ENCODE measurements at places on chromosomes 4 and X.

GRCh38 chr4:82044141-82044993, 329.4 kb downstream of the HNRNPD start:
- no peak for DNase-seq

DNA sequence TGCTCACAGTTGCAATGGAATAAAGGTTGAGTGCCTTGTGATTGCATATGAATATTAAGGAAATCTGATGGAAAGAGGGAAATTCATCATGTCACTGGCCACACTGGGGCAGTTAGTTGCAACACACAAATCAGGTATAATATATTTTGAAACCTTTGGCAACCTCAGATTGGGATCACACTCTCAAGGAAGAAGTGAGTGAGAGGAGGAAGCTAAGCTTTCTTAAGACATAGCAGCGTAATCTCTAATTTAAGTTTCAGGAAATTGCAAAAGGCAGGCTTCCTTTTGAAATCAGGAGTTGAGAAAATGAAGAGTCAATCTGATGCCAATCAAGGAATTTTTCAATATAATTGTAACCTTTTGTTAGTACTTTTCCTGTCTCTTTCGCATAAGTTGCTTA, 12.3 kb upstream of the CLTRN start:
- DNase-seq, result no peak

GRCh38 chrX:7117587-7117986, 29.9 kb upstream of the STS start:
- no peak for DNase-seq

GRCh38 chrX:31366041-31366440, 294.2 kb upstream of the FTHL17 start:
- no peak for DNase-seq

- no peak for DNase-seq
These were observed 48.8 kb upstream of the SHOX start for GRCh38 chrX:581720-582298.

- no peak for DNase-seq
These were observed 49.5 kb downstream of the REELD1 start for GRCh38 chr4:146263793-146264192.

GRCh38 chrX:96715481-96715880, 30.8 kb downstream of the DIAPH2 start:
- DNase-seq, result no peak

GRCh38 chr4:109562457-109563239, 2.6 kb downstream of the MCUB start:
- DNase-seq, result no peak

- no peak for DNase-seq
These were observed 58.7 kb upstream of the DHX15 start for GRCh38 chr4:24642981-24643547.

DNA sequence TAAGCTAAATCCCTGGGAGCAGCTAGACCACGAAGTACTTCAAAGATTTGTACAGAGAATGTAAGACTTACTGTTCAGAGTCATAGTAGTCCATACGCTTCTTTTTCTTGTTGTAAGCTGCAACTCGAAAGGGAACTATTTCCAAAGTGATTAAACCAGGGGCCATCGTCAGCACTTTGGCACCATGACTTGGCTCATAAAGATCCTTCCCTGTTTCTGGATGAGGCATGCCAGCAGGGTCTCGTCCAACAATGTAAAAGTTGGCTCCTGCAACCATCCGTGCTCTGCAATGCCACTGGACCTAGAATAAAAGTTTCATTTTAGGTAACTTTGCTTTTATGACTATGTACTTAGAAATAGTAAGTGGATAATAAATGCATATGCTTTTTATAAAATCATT, 88.5 kb downstream of the PAPSS1 start:
- DNase-seq, result no peak

DNA sequence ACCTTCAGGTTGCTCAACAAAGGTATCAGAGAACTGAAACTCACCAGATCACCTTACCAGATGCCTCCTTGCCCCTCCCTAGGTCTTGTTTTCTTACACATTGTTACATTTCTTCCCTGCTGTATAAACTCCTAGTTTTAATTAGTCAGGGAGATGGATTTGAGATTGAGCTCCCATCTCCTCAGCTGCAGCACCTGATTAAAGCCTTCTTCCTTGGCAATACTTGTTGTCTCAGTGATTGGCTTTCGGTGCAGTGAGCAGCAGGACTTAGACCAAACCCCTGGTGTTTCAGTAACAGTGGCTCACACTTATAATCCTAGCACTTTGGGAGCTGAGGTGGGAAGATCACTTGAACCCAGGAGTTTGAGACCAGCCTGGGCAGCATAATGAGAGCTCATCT, 42.5 kb upstream of the KLHL8 start:
- DNase-seq, result no peak

DNA sequence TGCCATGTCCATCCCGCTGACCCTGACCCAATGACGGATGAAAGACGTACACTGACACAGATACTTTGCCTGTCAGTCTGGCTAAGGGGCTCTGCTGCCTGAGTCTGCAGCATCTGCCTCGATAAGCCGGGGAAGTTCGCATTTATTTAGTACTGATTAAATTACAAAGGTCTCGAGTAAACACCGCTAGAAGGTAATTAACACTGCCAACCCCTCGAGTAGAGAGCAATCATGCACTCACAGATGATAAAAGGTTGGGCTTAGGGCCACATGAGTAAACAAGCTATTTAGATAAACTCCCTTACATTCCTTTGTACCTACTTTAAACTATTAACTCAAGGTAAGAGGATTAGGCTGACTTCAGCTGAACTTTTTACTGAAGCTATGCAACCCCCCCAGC, 16.0 kb upstream of the RBMXL3 start:
- DNase-seq, result no peak

DNA sequence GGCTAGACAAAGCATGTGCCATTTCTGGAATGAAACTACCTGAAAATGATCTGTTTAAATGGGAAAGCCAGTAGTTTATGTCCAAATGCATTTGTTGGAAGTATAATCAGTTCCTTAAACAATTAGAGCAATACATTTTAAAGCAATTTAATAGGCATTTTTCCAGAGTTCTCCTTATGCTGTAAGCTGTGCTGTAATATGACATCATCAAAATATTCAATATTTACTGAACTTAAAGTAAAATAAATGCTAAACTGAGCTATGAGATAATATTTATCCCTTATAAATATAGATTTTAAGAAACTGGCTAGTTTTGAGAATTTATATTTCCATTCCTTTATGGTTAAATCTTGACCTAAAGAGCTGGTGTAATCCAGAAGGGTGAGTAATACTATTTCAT, 7.9 kb downstream of the SLC4A4 start:
- no peak for DNase-seq

DNA sequence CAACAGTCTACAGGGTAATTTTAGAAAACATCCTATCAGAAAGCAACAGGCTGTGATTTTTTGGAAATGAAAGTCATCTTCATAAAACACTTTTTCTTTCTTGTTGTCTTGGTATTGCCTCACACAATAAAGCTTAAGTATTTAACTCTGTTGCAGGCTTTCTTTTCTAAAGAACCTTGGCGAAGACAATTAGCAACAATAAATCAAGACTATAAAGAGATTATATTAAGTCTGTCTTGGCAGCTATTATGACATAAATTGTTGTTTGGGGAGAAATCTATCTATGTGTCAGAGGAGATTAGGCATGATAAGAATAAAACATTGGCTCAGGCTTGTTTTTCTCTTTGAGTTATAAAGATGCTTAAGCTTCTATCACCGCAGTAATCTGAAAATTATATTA, 1774.8 kb downstream of the ARAP2 start:
- no peak for DNase-seq

DNA sequence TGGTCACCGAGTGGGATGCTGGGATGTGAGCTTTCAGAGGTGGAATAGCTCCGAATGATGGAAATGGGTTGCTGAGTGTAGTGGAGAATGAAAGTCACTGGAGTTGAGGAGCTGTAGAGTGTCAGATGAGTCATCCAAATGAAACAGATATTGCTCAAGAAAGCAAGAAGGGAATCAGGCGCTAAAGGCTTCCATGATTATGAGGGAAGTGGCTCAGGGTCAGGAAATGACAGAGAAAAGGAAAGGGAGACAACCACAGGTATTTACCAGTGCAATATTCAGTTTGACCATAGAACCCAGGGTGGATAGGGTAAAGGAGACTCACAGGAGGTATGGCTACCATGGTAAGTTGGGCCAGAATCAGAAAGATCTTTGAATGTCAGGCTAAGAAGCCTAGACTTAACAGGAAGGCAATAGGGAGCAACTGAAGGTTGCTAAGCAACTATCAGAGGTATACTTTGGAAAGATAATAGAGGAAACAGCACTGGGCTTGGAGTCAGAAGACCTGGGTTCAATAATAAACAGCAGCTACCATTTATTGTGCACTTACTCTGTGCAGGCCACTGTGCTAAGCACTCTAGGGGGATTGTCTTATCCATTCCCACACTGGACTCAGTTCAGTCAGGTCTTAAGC, 11.7 kb downstream of the LAS1L start:
- no peak for DNase-seq

DNA sequence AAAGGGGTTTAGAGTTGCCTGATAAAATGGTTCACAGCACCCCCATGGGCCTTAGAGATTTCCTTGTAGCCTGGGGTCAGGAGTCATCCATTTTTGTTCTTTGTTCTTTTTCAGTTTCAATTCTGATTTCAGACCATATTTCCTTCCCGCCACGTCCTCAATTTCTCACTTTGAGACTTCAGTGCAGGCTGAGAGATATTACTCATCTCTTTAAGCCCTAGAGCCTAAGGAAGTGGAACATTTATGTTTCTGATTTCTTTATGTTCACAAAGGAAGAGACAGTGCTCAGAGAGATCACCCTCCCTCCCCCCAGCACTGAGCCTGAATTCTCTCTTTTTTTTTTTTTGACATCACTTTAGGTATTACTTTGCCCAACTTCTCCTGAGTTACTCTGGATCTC, 56.3 kb downstream of the MSN start:
- peak; percentile 34 for DNase-seq

GRCh38 chrX:10485326-10485725, 135.1 kb downstream of the MID1 start:
- no peak for DNase-seq

- no peak for DNase-seq
These were observed 18.5 kb downstream of the ZCCHC18 start for GRCh38 chrX:104130808-104131207.

GRCh38 chr4:118760092-118760491, 74.9 kb downstream of the METTL14 start:
- no peak for DNase-seq

- no peak for DNase-seq
These were observed 7.5 kb downstream of the STIM2 start for GRCh38 chr4:26867914-26868684.

GRCh38 chr4:187479511-187479910, 516.1 kb upstream of the ZFP42 start:
- DNase-seq, result no peak

GRCh38 chr4:51831133-51831532, 11.8 kb upstream of the DCUN1D4 start:
- peak; percentile 67 for DNase-seq

- no peak for DNase-seq
These were observed 4.1 kb downstream of the FGA start for GRCh38 chr4:154586296-154587033.

DNA sequence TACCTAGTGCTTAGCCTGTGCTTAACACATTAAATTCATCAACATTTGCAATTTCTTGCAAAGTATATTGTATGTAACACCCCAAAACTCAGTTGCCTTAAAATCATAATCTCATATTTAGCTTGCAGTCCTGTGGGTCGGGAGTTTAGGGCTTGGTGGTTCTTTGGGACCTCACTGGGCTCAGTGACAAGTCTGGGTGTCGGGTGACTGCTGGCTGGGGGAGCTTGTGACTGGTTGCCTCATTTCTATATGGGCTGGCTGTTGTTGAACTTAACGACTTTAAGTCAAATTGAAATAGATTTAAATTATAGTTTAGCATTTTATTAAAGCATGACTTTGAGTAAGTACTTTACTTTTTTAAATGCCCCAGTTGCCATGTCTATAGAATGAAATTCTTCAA, 401.4 kb upstream of the NR3C2 start:
- no peak for DNase-seq

GRCh38 chr4:148632476-148632875, 190.3 kb upstream of the NR3C2 start:
- no peak for DNase-seq

DNA sequence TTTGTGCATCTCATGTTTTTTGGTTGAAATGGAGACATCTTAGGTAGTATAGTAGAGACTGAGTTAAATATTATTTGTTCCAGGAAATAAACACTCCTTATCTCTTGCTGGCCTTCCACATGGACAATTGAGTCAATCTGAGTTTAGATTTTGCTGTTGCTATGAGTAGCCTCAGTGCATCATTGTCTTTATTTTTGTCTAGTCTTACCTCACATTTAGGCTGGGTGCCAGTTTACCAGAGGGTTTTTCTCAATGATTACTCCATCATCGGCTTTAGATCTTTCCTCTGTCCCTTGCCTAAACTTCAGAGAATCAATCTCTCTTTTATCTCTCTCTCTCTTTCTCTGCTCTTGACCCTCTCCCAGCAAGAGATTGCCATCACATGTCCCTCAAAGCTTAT, 73.6 kb downstream of the GABRB1 start:
- no peak for DNase-seq

DNA sequence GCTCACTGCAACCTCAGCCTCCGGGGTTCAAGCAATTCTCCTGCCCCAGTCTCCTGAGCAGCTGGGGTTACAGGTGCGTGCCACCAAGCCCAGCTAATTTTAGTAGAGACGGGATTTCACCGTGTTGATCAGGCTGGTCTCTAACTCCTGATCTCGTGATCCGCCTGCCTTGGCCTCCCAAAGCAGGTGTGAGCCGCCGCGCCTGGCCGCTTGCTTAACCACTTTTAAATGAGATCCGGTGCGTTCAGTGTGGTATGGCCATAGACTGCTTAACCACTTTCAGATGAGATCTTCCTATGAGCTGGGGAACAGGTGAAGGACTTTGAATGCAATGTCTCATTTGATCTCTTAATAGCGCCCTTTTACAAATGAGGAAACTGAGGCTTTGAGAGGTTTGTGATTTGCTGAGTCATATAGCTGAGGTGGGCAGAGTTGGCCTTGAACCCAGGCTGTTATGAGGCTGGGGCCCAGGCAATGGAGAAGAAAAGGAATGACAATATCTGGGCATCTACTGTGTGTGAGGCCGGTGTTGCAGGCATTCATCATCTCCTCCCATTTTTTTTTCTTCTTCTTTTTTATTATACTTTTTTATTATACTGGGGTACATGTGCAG, 41.9 kb upstream of the NSG1 start:
- DNase-seq, result no peak

GRCh38 chr4:74632634-74633033, 161.7 kb downstream of the BTC start:
- peak; percentile 8 for DNase-seq

GRCh38 chrX:4710618-4711433, 997.4 kb upstream of the PRKX start:
- no peak for DNase-seq

DNA sequence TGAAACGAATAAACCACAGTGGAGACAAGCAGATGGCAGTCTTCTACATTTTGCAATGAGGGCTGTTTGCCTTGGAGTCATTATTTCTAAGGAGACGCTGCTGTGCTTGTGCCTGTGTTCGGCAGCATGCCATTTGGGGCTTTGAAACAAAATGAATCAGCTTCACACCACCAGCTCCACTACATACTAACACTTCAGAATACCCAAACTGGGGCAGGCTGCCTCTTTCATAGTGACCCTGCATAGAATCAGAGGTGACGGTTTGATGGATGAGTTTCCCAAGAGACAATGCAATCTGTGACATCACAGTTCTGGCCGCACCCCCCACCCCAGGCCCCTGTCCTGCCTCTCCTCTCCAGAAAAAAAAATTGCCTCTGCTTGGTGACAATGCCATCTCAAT, 57.1 kb upstream of the MID1 start:
- DNase-seq, result no peak

- DNase-seq, result no peak
These were observed 13.0 kb downstream of the AMMECR1 start for GRCh38 chrX:110304884-110305283.

GRCh38 chr4:10731690-10732089, 47.1 kb upstream of the CLNK start:
- DNase-seq, result no peak

All from activated naive CD4-positive, alpha-beta T cell treated with Interleukin-2 at 50 U/mL for 16 hours (primary cell).